SJSA1 (cell line): ENCODE measurements at places on chromosomes 1 and 21. TPM values are rescaled to one million over a fixed set of nuclear protein-coding genes. Genes with fewer than 3 reads are reported as not detected.
A peak's percentile ranks its signal among the peaks of the same experiment; 100 is the strongest.

GRCh38 chr1:113859478-113860175 lies 11.9 kb downstream of the PTPN22 start:
- DNase-seq: no peak

DNA sequence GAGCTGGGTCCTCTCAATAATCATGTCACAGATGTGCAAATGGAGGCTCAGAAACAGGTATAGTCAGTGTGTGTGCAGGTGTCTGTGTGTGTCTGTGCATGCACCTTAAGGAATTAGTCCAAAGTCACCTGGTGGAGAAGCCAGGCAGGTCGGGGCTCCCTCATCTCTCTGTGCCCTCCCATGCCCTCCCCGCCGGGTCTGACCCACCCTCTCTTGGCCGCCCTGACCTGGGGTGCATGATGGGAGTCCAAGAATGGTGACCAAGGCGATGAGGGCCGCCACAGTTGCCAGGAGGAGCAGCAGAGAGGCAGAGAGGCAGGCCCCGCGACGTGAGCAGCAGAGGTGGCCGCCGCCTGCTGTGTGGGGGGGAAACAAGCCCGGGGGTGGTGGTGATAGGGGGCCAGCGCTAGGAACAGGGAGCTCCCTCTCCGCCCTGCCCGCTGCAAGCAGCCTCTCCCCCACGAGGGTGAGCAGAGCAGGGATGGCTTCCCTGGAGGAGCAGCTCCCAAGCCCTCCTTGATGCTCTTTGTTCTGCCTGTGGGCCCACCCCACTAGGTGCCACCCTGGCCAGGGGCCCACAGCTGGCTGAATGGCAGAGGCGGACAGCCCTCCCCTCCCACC lies 3.9 kb downstream of the LDLRAD1 start:
- no peak for DNase-seq

Gene ELF3
- total RNA-seq: 0.05 TPM in 1 of 2 replicates, not detected in the other

GRCh38 chr1:228059634-228060457 lies 22.7 kb upstream of the ARF1 start:
- DNase-seq: peak; percentile 73

DNA sequence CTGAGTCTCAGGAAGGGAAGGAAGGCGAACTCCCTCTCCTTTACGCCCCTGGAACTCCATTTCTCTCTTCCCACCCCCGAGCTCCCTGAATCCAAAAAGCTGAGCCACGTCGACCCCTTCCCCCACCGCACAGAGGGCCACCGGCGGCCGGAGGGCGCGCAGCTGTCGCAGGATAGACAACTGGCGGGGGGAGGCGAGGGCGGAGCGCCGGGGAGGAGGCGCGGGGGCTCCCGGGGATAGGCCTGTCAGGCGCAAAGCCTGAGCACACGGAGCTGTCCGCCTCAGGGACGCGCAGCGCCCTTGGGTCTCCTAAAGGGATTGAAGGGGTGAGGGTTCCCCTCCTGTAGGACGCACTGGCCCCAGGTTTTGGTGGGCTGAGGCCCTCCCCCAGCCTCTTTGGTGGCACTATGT lies 752 bp upstream of the ACTA1 start:
- DNase-seq: no peak

Gene ADORA3
- not detected in 2 replicates for total RNA-seq

DNA sequence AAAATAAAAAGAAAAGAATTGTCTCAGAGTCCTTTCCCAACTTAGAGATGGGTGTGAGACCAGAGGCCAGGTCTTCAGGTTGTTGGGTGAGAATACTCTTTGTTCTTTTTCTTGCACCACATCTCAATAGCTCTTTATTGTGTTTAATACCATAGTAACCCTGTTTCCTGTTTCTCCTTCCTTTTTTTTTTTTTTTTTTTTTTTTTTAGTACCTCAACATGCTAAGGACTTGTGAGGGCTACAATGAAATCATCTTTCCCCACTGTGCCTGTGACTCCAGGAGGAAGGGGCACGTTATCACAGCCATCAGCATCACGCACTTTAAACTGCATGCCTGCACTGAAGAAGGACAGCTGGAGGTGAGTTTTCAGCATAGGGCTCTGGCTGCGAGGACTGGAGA lies 24.4 kb downstream of the CELF3 start:
- no peak for DNase-seq

GRCh38 chr1:150753416-150753815 lies 12.2 kb downstream of the CTSS start:
- DNase-seq: no peak

Gene ATPAF1
- total RNA-seq: 60.5 and 63.2 TPM in 2 replicates

Gene HLX
- 5.2 and 8.3 TPM in 2 replicates for total RNA-seq

DNA sequence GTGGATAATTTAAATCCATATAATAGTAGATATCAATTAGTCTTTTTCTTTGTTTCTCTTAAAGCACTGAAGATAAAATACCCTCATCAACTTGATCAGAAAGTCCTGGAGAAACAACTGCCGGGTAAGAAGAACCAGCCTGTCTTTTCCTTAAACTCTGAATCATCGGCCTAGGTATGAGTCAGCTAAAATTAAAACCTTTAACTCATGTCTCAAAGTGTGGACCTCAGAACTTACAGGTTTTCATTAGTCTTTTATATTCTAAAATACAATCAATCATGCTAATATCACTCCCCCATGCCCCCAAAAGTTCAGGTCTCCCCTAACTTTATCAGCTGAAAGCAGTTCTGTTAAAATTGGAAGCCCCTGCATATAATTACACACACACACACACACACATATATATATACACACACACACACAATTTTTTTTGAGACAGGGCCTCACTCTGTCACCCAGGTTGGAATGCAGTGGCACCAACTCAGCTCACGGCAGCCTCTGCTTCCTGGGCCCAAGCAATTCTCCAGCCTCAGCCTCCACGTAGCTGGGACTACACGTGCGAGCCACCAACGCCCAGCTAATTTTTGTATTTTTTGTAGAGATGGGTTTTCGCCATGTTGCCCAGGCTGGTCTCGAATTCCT lies 61.3 kb downstream of the B3GALNT2 start:
- DNase-seq: peak; percentile 38

Gene ATP6V1G3
- not detected in 2 replicates for total RNA-seq

GRCh38 chr21:22582026-22582425 lies 1583.8 kb downstream of the NCAM2 start:
- no peak for DNase-seq

- no peak for DNase-seq
These were observed 40.7 kb downstream of the WDR3 start for GRCh38 chr1:117970252-117970651.
